Mucosa of gallbladder (tissue), 1 donor: ENCODE measurements at places on chromosomes 16 and 17.

DNA sequence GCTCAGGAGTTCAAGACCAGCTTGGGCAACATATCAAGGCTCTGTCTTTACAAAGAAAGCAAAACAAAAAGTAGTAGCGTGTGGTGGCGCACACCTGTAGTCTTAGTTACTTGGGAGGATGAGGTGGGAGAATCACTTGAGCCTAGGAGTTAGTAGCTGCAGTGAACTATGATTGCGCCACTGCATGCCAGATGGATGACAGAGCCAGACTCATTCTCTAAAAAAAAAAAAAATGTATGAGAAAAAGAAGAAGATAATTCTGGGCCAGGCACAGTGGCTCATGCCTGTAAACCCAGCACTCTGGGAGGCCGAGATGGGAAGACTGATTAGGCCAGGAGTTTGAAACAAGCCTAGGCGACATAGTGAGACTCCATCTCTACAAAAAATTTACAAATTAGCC, 28.5 kb downstream of the STAT5B start:
- DNase-seq: no peak

DNA sequence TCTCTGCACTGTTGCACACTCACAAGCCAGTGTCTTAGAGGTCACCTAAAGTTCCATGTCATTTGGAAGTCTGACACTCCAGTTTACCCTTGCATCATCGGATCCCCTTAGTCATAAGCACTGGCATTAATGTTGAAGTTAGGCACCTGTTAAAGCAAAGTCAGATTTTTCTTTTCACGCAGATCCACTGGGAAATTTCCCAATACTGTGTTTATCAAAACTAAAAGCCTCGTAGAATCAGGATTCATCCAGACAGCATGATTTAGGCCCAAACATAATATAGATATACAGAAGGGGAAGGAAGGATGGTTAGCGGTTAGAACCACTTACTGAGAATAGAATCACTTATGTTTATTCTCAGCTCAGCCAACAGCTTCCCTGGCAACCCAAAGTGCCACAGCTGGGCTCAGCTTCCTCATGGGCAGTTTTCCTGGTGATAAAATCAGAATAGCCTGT, 30.1 kb upstream of the HAPSTR1 start:
- peak; percentile 13 for DNase-seq

DNA sequence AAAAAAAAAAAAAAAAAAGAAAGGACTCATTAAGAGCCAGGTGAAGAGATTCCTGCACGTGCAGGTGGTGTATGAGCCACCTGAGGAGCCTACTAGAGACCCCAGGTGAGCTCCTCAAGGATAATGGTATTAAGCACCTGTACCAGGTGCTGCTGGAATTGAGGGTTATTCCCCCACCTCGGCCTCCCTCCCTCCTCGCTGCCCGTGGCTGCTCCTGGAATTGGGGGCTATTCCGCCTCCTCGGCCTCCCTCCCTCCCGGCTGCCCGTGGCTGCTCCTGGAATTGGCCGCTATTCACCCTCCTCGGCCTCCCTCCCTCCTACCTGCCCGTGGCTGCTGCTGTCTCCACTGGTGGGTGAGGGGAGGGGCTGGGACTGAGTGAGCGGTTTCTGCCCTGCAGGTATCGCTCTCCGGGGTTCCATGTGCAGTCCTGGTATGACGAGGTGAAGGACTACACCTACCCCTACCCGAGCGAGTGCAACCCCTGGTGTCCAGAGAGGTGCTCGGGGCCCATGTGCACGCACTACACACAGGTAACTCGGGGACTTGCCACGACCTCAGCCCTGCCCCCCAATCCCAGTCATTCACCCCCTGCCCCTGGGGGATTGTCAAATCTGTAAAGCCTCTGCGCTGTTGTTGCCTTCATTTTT, 29.3 kb downstream of the CRISPLD2 start:
- no peak for DNase-seq

DNA sequence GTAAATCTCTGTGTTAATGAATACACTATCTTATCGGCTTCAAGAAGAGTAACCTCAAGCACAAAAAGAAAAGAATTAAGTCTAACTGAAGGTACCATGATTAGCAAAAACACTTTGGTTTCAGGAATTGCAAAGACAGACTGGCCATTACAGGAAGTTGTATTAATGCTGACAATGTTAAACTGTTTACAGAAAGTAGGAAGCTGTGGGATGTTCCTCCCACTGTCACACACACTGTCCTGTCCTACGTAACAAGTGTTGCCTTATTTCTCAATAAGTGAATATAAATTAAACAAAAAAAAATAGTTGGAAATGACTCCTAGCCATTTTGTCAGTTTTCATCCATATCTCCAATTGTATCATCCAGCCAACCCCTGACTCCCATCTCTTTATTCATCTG, 8.6 kb downstream of the GNA13 start:
- no peak for DNase-seq

DNA sequence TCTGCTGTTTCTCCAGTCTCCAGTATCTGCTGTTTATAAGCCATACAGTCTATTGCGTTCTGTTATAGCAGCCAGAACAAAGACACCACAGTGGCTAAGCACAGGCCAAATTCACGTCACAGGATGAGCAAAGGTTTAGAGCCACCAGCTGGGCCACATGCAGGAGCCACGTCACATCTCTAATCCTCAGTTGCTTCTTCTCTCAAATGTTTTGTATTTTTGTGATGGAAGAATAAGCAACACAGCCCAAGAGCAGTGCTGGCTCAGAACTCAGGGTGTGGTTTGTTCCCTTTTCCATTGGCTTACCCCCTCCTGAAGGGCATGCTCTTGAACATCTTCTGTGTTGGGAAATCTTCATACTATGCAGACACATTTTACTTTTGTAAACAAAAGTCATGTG, 309.4 kb upstream of the CDH5 start:
- DNase-seq: peak; percentile 57

- no peak for DNase-seq
Observed at GRCh38 chr16:57660715-57661463, 7.2 kb upstream of the ADGRG3 start.

DNA sequence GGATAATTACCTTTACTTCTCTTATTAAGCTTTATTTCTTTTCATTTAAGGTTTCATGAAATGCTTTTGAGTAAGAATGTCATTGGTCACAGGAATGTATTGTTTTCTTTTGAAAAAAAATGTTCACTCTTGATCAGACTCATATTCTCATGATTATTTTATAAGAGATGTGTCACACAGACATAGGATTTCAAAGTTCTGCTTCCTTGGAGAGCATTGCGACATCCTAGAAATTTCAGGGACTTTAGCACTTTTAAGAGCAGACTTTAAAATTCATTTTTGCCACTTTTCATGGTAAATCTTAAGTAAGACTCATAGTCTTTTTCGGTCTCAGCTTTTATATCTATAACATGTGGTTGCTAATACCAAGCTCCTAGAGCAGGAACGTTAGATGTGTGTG, 314.7 kb downstream of the CDH8 start:
- DNase-seq: no peak

DNA sequence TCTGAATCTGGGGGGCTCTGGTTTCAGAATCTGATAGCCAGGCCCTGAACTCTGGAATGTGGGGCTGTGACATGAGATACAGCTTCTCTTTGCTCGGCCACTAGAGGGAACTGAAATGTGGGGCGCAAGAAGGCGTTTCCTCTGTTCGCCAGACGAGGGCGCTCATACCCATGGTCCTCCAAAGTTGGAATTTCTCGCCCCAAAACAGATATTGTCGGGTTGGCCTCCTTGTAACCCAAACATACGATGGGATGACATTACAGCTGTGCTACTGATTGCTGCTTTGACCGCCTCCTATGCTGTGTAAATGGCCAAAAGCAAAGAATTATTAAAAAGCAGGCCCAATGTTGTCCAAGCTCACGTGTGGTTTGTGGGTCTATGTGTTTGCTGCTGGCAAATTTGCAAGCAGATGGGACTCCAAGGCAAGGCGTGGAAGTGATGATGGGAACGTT, 13.1 kb upstream of the MSI2 start:
- DNase-seq: peak; percentile 70

DNA sequence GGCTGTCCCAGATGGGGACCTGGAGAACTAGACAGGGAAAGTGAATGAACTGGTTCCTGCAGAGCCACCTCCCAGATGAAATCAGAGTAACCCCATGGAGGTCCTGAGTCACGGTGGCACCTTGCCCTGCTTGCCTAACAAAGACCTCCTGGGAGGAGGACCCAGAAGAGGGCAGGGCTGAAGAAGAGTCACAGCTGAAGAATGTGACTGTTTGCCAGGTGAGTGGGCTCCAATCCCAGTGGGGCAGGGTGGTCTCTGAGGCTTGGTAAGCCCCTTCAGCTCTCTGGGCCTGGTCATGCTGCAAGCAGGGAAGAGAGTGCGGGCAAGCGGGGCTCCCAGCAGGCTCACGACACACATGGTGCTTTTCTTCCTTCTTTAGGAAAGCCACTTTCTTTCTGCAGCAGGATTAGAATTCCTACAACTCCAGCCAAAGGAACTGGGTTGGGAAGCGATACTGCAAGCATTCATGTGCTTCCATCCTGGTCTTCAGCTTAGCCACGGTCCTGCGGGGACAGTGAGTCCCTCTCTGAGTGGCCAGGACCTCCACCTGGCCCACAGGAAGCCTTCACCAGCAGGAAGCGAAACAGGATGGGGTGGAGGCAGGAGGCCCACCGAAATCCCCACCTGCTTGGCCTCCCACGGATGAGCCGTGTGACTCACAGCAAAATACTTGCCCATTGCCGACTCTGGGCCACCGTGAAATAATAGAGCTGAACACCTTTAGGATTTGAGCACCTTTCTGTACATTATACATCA, 4.3 kb downstream of the C16orf74 start:
- no peak for DNase-seq

DNA sequence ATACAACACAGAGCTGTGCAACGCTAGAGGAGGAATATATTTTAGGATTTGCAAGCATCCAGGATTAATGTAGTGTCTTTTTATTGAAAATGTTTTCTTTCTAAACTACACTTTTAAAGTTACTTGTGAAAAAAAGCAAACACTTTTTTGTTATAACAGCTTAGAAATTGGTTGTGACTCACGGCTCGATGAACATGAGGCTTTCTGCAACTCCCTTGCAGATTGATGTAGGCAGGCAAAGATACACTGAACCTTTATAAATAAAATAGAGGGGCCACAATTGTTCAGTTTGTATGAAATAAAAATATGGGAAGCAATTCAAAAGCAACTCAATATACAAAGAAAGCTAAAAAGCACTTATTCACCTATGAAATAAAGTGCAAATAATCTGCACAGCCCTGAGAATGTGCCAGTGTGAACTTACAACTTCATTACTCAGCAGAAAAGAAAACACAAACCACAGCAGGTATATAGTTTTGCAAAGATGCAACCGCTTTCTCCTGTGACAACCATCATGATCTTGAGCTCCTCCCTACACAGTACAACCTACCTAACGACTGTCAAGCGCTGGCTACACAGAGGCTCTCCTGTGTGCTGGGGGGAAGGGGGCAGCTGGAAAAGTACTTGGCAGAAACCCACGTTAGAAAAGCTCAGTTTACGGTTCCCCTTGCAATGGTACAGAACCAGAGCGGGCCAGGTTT, 948 bp downstream of the LUC7L start:
- no peak for DNase-seq

- no peak for DNase-seq
Observed at GRCh38 chr16:85167589-85168537, 55.6 kb upstream of the CIBAR2 start.

- no peak for DNase-seq
Observed at GRCh38 chr16:62968-63391, 9.4 kb downstream of the SNRNP25 start.

GRCh38 chr17:43698678-43699437, 37.1 kb upstream of the MEOX1 start:
- no peak for DNase-seq

GRCh38 chr16:86580063-86580790, 1.9 kb downstream of the FOXL1 start:
- no peak for DNase-seq

GRCh38 chr16:14263011-14263410, 191.9 kb downstream of the MRTFB start:
- DNase-seq: no peak

GRCh38 chr17:43327421-43327820, 71.4 kb upstream of the ARL4D start:
- DNase-seq: no peak

- DNase-seq: no peak
Observed at GRCh38 chr17:16971458-16972338, at the start of gene TNFRSF13B. TNFRSF13B (minus strand) TSS chr17:16972118; CDS start chr17:16972075, 43 bp downstream.
